ENCODE measurements at places on chromosomes 2 and 18. TPM values are rescaled to one million over a fixed set of nuclear protein-coding genes. Genes with fewer than 3 reads are reported as not detected.

C1QL2 gene
- not detected for total RNA-seq

DNA sequence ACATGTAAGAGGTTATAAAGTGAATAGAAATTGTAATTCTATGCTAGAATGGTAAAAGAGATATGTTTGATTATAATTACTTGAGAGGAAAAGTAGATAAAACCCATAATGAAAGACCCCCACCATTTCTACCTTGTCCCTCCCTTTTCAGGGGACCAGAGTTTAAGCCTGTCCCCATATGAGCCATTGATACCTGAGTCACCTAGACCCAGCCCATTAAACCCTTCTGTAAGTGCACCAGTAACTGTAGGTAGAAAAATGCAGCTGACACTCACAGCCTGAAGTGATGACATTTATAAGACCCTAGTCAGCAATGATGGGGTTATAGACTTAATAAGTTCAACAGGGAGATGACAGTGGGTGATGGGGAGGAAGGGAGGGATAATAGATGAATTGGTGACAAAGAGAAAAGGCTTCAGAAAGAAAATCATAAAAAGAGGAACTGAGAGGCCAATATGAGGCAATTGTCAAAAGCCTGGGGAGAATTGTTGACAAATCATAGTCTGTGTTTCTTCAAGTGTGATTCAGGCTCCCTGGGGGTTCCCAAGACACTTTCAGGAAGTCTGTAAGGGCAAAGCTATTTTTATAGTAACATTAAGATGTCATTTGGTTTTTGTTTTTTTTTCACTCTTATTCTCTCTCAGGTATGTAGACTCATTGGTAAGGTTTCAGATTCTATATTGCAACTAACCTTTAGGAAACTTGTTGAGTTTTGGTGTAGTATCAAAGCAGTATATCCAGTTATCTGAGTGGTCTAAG, 544.2 kb downstream of the SATB2 start:
- DNase-seq = no peak

GRCh38 chr2:28028025-28028424, 137.5 kb downstream of the BABAM2 start:
- DNase-seq = no peak

GRCh38 chr18:29171892-29172755, 995.2 kb upstream of the CDH2 start:
- DNase-seq = no peak

DNA sequence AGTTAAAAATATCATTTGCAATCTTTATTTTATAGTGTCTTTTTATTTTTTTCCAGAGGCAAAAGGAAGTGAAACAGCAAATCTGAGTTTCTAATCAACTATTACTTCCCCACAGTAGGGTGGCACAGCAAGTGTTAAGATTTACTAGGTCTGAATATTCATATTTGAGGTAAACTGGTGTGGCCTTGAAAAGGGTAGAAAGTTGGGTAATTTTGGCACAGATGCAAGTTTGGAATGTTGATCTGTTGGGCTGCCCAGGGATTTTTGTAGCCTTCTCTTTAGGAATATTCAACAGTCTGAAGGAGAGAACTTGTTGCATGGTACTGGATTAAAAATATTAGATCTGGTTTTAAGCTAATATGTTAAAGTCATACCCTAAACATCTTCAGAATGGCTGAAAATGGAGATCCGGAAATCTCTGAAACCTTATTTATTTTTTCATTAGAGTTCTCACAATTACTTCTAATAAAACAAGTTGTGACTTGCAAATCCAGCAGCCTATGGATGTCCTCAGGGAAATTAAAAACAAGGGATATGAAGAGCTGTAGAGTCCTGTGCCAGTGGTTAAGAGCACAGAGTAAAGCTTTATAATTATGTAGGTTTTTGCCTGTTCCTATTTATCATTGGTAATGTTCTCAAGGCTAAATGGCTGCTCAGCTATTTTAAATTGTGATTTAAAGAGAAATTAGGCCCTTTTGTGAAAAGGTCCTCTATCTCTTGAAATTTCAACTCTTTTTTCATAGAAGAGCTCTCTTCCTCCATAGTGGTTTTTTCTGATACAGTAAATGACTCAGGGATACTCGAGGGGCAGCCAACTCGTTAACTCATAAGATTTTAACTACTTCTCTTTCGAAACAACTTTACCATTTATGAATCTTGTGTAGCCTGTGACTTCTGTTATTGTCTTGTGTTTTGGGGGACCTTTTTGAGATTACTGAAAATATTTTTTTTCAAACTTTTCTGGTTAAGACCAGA, 11.0 kb downstream of the TANK start:
- DNase-seq = no peak

- DNase-seq = peak; percentile 29
Observed at GRCh38 chr2:33272001-33272400, 204.4 kb upstream of the RASGRP3 start.

Data from activated CD4-positive, alpha-beta memory T cell treated with anti-CD3 and anti-CD28 coated beads, Interleukin-2, amount 10 ng/mL, durations not matched to agents 7 days and 5 days (primary cell).